GM12892 (cell line): ENCODE measurements at places on chromosomes 7 and 10.

GRCh38 chr10:59878915-59879314 is 27.4 kb downstream of the CCDC6 start:
- DNase-seq: no peak

GRCh38 chr10:79938728-79939406 is 10.0 kb downstream of the SFTPD start:
- no peak for DNase-seq

DNA sequence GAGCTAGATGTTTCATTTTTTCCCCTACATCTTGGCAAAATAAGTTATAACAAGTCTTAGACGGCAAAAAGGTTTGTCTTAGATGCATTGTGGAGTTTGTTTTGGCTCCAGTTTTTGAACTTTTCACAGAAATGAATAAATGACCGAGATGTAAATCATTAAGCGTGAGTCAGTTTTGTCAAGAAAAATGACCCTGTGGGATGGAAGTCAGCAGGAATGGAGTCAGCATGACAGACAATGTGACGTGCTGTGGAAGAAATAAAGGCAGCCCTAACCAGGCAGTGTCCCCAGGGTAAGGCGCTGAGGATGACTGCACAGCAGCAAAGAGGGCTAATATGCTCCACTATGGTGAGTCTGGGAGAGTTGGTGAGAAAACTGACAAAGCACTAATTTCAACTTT is 163.2 kb downstream of the NOC3L start:
- no peak for DNase-seq

DNA sequence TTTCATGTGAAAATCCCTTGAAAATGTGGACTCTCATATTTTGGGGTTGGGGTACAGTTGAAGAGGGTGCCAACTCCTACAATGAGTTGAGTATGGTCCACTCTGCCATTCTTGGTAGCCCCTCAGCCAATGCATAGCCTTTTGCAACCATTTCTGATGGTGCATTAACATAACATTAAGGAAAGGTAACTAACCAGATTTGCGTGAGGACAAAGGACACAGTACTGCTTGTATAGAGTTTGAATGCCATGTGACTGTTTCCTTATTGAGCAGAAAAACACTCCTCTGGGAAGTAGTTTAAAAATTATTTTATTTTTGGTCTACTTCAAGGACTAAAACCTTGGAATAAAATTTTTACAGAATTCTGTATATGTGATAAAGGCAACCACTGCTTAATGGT is 107.9 kb downstream of the HIBADH start:
- no peak for DNase-seq

DNA sequence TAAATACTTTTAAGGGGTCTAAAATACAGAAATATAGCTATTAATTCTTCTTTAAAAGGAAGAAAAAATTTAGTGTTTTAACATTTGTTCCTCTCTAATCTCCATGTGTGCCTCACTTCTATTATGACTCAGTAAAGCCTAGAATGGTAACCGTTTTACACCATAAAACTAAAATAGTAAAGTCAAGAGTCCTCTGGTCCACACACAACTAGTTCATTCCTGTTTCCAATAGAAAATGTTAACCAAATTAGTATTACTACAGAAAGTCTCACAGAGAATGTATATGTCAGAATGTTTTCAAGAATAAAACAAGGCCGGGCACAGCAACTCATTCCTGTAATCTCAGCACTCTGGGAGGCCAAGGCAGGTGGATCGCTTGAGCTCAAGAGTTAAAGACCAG is 55.8 kb downstream of the CNOT4 start:
- DNase-seq: no peak

- DNase-seq: no peak
Measured at GRCh38 chr10:114081911-114082583, 38.4 kb downstream of the ADRB1 start.

- no peak for DNase-seq
Measured at GRCh38 chr7:47905076-47905920, 43.0 kb downstream of the PKD1L1 start.

GRCh38 chr7:77200542-77200941 is 923 bp upstream of the FGL2 start:
- no peak for DNase-seq

GRCh38 chr10:7272008-7272407 is 138.8 kb downstream of the SFMBT2 start:
- DNase-seq: no peak

GRCh38 chr7:134129856-134130523 is 2.9 kb downstream of the LRGUK start:
- DNase-seq: no peak

- no peak for DNase-seq
Measured at GRCh38 chr7:44275146-44275545, 50.2 kb downstream of the CAMK2B start.

DNA sequence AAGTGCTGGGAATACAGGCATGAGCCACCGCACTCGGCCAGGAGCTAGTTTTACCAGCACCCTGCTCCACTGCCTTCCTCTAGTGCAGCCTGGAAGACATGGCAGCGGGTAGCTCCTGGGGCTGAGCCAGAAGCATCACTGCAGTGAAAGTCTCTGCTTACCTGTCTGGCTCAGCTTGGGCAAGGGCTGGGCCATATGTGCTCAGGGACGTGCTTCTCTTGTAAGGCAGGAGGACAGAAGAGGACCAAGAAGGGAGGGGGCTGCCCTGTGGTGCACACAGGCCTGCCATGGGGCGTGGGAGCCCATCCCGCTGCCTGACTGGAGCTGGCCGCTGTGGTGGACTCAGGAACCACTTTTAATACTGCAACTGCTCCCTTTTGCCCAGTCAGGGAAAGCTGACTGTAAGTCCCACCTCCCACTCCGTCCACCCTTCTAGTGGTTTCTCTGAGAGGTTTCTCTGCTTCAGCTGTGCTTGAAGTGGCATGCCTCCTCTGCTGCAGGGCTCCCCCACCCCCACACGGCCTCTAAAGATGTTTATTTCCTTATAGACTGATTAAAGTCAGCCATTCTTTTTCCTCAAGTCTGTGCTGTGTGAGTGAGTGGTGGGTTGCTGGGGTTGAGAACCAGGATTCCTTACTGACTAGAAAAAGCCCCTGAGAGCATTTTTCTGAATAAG is 25.3 kb upstream of the C10orf95 start:
- no peak for DNase-seq

DNA sequence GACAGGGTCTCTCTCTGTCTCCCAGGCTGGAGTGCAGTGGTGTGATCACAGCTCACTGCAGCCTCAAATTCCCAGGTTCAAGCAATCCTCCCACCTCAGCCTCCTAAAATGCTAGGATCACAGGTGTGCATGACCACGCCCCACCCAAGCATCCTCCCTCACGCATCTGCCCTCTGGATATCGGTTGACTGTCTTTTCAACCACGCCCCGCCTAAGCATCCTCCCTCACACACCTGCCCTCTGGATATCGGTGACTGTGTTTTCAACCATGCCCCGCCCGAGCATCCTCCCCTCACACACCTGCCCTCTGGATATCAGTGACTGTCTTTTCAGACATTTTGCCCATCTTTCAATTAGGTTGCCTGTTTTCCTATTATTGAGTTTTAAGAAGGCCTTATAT is 140.5 kb downstream of the MAD1L1 start:
- no peak for DNase-seq

DNA sequence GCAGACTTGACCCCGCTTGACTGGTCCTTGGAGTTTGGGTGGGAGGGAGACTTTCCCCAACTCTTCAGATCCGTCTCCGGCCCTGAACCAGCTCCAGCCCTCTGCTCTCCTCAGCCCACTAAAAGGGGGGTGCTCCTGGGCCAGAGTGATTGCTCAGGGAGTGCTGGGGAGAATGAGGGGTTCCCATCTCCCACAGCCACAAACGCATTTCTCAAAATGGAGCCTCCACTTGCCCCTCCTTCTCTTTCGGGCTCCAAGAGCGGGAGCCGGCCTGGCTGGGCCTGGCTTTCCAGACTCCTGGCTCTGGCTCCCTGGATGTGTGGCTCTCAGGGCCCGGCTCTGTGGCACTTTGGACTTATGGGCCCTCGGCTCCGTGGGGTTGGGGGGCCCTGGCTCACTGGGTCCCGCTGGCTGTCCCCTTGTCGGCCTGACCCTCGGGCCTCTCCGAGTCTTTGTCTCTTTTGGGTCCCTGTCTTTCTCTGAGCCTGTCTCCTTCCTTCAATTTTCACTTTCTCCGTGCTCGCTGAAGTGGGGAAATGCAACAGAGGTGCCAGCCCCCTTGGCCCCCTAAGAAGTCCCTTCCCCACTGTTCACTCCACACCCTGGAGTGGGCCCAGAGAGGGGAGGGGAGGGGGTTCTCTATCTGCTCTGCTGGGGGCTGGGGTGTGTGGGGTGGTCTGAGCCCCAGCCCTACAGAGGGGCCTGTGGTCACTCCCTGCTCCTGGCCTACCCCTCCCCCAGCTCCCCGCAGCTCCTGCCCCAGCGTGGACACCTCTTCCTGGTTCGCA is 713 bp downstream of the LZTS2 start:
- DNase-seq: no peak

DNA sequence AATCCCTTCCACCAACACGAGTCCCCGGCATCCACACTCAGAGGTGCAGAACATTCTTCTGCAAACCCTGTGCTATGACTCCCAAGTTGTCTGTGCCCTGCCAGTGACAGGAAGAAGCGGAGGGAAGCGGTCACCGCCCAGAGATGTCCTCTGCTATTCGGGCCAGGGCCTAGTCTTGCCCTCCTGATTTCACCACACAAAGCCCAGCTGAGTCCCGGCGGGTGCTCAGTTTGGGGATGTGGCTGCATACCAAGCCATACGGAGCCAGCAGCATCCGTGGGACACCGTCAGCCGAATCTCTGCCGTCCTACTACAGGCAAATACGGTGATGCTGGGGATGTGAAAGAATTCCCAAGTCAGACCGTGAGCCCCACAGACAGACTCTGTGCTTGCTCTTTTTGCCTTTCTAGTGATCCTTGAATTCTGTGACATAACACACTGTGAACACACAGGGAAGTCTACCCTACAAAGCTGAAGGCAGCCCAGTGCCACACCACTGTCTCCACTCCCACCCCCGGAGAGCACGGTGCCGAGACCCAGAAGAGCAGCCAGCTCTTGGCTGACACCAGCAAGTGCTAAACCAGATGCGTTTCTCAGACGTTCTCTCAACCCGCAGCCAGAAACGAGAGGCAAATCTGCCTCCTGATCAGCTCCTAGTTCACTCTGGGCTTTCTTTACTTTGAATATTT is 2.0 kb downstream of the STK32C start:
- DNase-seq: no peak

GRCh38 chr10:84567133-84567532 is 238.7 kb downstream of the CCSER2 start:
- DNase-seq: no peak

DNA sequence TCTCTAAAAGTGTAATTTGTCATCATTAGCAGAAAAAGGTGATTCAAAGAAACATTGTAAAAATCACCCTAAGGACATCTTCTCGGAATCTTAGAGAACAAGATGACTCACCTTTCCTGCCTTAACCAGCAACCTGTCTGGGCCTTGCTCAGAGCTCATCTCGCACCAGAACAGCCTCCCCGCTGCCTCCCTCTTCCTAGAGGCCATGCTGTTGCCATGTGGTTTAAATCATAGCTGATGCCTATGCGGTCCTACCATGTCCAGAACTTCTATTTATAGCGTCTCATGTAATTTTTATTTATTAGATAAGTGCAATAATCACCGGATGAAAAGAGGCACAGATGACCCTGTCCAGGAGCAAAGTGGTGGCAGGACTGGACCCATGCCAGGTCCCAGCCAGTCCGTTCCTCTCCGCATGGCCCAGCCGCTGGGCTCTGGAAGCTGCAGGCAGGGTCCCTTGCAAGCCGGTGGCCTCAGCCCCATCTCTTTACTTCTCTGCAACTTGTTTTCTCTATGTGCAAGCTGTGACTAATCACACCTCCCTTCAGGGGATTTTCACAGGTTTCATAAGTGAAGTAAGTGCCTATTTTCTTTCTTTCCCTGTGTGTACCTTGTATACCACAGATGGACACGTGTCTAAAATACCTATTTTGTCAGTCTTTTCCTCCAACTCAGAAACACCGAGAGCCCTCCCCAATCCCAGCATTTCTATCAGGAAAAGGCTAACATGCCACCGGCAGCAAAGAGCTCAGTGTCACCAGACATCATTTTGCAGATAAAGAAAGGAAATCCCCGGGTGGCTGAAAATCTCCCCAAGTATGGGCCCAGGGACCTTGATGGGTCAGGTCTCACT is 27.1 kb downstream of the KLF6 start:
- DNase-seq: no peak

DNA sequence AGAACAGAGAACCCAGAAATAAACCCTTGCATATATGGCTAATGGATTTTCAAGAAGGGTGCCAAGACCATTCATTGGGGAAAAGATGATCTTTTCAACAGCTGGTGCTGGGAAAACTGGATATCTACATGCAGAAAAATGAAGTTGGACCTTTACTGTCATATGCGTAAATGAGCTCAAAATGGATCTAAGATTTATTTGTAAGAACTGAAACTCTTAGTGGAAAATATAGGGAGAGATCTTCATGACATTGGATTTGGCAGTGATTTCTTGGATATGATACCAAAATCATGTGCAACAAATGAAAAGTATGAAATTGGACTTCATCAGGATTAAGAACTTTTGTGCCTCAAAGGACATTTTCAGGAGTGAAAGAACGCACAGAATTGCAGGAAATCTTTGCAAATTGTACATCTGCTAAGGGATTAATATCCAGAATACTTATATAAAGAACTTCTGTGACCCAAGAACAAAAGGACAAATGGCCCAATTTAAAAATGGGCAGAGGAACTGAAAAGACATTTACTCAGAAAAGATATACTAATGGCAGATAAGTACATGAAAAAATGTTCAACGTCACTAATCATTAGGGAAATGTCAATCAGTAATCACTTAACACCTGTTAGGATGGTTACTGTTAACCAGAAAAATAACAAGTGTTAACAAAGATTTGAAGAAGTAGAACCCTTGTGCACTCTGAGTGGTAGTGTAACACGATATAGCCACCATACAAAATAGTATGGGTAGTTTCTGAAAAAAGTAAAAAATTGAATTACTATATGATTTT is 6.1 kb downstream of the DBF4 start:
- DNase-seq: no peak

DNA sequence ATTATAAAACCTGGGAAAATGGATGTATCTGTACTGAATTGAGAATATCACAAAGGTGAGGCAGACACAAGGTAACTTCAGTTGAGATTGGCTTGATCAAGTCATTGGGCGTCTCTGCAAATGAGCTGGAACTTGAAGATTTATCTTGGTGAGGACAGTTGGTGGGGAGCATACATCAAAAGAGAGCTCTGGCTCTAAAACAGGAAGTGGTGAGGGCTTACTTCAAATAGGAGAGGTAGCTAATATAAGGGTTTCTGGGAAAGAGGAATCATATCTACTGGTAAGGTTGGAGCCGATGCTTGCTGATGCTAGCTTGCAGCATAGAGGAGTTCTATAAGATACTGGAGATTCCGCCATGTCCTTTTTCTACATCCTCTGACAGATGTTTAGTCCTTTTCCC is 39.9 kb upstream of the FGL2 start:
- no peak for DNase-seq

DNA sequence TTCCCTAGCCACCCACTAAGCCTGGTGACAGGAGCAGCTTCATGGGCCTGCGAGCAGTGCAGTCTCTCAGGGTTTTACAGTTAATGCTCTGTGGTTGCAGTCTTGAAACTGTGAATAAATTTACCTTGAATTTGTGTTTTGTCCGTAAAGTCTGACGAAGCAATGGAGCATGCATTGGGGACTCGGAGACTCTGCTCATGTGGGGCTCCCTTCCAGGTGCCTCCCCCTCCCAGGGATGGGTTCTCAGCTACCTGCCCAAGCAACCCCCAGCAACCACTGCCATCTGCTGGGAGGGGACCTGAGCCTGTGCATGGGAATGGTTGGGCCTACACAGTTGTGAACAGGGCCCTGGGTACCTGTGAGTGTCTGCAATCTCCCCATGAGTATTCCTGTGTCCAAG is 36.3 kb upstream of the IKZF1 start:
- DNase-seq: no peak

GRCh38 chr10:128067691-128068397 is 58.4 kb downstream of the MKI67 start:
- DNase-seq: no peak
